ENCODE measurements at places on chromosomes 1 and 21. TPM values are rescaled to one million over a fixed set of nuclear protein-coding genes. Genes with fewer than 3 reads are reported as not detected.

LCE1F gene
- total RNA-seq, result not detected

FOXD2 gene
- total RNA-seq, result 0.52 TPM

IGSF9 gene
- total RNA-seq, result 0.47 TPM

HSPB7 gene
- not detected for total RNA-seq

CBS gene
- total RNA-seq, result 21.6 TPM

SETSIP gene
- not detected for total RNA-seq

TSACC gene
- total RNA-seq, result 0.39 TPM

DIRAS3 gene
- total RNA-seq, result 0.06 TPM

RASAL2 gene
- total RNA-seq, result 3.6 TPM

ZNF683 gene
- not detected for total RNA-seq

PRAMEF25 gene
- not detected for total RNA-seq

SLC45A1 gene
- total RNA-seq, result not detected

TRIM17 gene
- not detected for total RNA-seq

DNA sequence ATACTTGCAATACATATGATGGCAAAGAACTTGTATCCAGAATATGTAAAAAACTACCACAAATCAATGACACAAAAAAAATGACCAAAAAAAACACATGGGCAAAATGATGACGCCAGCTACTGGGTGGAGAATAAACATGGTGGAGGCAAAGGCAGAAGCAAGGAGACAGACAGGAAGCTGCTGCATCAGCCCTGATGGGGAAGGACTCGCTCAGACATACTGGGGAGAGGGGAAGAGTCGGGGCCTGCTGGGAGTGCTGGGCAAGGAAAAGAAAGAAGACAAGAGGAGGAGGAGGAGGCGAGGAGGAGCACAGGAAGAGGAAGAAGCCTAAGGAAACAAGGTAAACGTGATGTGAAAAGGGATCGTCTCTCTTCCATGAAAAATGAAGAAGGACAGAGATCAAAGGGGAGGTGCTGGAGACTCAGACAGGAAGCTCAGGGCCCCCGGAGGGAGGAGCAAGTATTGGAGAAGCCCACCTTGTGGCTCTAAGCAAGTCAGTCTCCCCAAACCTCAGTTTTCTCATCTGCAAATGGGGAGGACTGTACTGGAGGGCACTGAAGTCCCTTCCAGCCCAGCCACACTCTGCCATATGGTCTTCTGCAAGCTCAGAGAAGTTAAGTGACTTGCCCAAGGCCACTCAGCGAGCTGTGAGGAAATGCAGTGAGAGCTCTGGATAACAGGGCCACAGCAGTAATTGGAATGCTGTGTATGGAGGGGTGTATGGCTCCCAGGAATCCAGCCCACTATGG lies 24.2 kb downstream of the OLFML2B start:
- DNase-seq, result no peak

DNA sequence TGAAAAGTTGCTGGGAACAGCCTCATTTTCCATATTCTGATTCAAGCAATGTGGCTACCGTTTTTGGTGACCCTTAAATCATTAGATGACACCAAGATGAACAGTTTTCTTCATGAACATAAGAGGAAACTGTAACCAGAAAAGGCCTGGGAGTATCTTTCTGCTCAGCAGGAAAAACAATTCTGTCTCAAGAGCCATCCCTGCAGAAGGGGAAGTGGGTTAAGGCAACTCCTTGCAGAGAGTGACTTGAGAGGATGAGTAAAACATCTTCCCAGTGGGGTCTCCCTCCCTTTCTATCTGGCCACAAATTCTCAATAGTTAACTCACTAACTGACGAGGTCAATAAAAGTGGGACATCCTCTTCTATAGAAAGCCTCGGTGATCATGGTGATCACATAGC lies 187.6 kb upstream of the NRIP1 start:
- no peak for DNase-seq

- DNase-seq, result peak; percentile 49
These were observed 3.4 kb upstream of the EEIG2 start for GRCh38 chr1:108556499-108556898.

DNA sequence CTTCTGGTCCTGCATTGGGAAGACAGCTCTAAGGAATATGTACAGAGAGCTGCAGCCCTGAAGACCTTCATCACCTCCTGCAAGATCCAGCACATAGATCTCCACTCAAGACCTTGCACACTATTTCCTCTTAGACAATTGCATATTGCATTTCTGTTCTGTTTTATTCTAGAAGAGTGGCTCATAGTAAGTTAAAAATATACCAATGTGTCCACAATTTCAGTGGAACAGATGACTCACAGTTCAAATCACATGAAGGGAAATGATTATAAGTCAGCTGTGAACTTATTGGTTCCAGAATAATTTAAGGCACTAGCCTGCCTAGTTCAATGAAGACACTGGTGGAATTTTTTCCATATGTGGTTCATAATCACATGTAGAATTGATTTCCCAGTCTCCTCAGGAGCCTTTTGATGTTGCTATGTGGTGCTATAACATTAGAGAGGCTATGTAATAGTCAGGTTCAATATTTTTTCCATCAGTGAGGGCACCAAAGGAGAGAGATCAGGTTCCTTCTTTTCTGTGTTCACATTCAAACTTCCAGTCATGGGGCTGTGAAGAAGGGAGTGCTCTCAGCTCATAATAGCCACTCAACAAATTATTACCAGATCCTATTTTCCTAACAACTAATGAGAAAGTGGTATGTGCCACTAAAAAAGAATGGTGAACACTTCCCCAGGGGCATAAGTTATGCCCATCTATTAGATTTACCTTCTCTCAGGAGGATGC lies 9.8 kb upstream of the AK5 start:
- DNase-seq, result no peak

- no peak for DNase-seq
These were observed 1.1 kb downstream of the USP48 start for GRCh38 chr1:21781815-21782348.

GRCh38 chr1:177913762-177914540 lies 55.9 kb downstream of the SEC16B start:
- DNase-seq, result no peak

DNA sequence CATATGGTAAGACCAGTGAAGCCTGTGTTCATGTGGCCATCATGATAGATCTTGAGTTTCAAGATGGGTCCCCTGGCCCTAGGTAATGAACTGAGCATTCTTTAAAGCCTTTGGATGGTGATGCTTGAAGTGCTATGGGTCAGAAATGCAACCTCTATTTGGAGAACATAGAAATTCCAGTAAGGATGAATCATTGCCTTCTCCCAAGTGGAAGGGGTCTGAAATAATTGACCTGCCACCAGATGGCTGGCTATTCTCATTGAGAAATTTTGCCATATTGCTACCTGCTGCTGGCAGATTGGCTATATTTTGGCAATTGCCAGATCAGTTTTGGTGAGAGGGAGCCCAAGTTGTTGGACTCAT lies 739 bp upstream of the IFI6 start:
- no peak for DNase-seq

GRCh38 chr1:65471213-65471833 lies 50.9 kb downstream of the LEPR start:
- DNase-seq, result no peak

DNA sequence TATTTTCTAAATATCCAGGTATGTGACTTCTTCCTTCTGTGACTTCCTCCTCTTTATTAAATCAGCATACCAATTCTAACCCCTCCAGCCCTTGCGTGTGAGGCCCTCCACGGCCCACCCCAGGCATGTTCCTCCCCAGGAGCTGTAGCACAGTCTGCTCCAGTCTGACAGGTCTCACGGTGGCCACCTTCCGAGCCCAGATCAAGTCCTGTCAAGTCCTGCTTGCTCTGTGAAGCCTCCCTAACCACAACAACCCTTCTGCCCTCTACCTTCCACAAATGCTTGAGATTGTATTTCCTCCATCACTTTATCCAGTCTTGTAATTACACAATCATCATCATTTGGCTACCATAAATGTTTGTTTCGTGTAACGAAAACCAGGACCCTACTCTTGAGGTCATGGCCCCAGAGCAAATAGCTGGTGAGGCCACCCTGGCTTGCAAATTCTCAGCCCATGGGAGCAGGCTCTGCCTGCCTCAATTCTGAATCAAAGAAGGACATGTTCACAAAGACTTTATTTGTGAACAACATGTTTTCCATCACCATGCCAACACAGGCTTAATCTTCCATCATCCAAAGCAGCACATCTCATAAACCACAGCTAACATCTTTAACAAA lies 33.0 kb upstream of the S100A7 start:
- DNase-seq, result no peak

- DNase-seq, result no peak
These were observed 14.7 kb upstream of the OVAAL start for GRCh38 chr1:180544050-180544449.

GRCh38 chr1:199954699-199955098 lies 72.8 kb upstream of the NR5A2 start:
- no peak for DNase-seq

- no peak for DNase-seq
These were observed 37.8 kb downstream of the PYHIN1 start for GRCh38 chr1:158969166-158969565.

- no peak for DNase-seq
These were observed 173.0 kb downstream of the GABPA start for GRCh38 chr21:25907573-25908275.

- DNase-seq, result no peak
These were observed 113.8 kb downstream of the SYF2 start for GRCh38 chr1:25118546-25118945.

- no peak for DNase-seq
These were observed 4.1 kb upstream of the AHCYL1 start for GRCh38 chr1:109980324-109981003.

DNA sequence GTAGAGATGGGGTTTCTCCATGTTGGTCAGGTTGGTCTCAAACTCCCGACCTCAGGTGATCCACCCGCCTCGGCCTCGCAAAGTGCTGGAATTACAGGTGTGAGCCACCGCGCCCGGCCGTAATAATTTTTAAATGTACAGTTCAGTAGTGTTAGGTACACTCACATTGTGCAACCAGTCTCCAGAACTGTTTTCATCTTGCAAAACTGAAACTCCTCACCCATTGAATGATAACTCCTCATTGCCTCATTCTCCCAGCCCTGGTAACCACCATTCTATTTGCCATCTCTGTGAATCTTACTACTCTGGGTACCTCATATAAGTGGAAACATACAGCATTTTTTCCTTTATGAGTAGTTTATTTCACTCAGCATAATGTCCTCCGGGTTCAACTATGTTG lies 3.4 kb downstream of the NLRP3 start:
- no peak for DNase-seq

GRCh38 chr21:36603221-36603620 lies 95.7 kb upstream of the SIM2 start:
- no peak for DNase-seq

DNA sequence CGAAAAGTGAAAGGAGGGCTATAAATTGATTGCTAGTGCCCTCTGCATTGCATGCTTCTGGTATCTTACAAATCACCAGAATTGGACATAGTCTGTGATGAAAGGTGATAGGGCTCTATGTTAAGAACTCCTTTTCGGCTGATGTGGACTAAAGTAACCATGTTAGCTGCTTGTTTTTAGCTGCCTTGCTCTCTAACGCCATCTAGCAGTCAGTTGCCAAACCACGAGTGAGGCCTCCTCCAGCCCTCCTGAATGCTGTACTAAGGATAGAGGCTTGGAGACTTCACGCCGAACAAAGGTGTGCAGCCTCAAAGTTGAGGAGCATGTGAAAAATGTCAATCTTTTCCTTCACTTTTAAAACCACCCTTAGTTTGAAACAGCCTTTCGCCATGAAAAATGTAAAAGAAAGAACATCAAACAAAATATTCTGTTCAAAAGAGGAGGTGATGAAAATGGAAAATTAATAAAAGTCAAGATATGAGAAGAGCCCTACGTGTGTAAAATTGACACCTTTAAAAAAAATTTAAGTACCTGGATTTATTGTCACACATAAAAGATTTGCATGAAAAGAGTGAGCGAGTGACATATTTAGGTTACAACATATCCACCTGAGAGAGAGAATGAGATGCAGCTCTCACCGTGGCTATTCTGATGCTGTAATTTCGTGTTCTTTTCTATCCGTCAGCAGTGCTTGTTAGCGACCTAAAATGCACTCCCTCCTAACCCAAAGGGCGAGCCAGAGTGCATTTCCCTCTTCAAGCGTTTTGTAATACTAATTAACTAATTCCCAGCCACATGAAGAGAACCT lies 8.1 kb downstream of the LRRC53 start:
- peak; percentile 53 for DNase-seq

- DNase-seq, result no peak
These were observed 57.7 kb downstream of the SCMH1 start for GRCh38 chr1:41184446-41184845.

- no peak for DNase-seq
These were observed 32.1 kb downstream of the URB2 start for GRCh38 chr1:229657993-229658755.

GRCh38 chr1:117825414-117825813 lies 104.0 kb downstream of the GDAP2 start:
- DNase-seq, result no peak

DNA sequence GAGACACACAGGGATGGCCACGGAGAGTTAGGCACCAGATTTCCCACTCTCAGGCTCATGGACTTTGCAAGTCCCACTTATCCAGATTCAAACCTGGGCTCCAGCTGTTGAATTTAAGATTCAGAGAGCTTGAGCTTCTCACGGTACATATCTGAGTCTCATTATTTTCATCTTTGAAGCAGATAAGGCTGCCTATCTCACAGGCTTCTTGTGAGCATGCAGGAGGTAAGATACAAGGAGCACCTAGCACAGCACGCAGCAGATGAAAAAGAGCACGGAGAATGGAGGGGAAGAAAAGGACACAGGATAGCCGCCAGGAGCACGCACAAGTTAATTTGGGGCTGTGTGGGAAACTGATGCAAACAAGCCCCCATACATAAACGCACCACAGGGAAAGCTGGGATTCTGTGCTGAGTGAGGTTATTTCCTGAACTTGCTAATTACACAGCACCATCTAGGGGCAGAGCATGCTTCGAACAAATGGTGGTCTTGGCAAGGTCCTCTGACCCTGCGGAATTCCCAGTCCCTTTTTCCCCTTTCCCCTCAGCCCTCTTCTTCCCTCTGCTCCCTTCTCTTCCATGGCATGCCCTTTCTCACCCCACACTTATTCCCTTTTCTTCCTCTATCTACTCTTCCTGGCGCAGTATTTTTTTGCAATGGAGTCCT lies 134.7 kb upstream of the VANGL1 start:
- peak; percentile 10 for DNase-seq

DNA sequence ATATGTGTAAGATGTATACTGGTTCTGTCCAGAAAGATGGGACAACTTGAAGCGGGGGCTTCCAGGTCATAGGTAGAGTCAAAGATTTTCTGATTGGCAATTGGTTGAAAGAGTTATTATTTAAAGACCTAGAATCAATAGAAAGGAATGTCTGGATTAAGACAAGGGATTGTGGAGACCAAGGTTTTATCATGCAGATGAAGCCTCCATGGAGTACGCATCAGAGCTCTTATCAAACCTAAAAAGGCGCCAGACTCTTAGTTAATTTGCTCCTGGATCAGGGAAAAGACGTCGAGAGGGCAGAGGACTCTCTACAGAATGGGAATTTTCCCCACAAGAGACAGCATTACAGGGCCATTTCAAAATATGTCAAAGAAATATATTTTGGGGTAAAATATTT lies 23.7 kb upstream of the ETV3 start:
- no peak for DNase-seq

DNA sequence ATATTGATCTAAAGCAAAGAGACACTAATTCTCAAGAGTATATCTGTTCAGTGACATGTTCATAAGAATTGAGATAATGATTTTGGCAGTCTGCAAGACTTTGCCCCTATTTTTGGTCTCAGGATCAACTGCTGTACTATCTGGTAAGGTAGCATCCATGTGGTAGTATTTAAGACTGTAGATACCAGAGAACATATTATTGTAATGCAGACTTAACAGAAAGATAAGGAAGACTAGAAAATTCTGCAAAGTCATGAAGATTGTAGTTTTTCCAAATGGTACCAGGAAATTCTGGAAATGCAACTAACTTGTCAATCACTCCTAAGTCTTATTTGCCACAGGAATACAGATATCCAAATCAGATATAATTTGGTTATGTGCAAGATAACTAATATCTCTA lies 35.1 kb downstream of the RNF2 start:
- no peak for DNase-seq
